ENCODE measurements at places on chromosomes 13 and 19.

DNA sequence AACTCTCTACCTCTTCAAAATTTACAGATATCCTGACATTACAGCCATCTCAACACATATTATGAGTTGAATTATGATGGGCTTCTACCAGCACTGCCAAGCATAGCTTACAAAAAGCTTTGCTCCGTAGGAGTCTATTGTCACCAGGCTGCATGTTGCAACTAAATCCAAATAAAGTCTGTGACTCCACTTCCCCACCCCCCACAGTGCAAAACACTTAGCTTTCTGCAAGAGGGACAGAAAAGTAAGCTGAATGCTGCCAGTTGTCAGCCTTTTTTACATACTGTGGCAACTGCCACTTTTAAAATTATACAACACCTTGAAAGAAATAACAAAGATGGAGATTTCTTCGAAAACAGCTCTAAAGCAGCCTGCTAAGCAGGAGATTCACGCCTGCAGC lies 189.1 kb downstream of the FGF14 start:
- no peak for DNase-seq

DNA sequence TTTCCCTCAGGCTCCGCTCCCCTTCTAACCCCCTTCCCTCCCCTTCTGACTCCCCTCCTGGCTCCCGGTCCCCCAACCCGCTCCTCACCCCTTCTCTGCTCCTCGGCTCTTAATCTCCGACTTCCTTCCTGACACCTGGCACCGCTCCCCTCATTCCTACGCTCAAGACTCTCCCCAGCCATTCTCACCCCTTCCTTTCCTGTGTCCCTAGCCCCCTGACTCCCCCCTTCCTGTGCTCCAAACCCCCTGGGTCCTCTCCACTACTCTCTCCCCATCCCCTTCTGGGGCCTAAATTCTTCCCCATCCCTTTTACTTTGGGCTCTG lies 658 bp downstream of the CLPP start:
- no peak for DNase-seq

- no peak for DNase-seq
These were observed 15.3 kb downstream of the GNA11 start for GRCh38 chr19:3109491-3109890.

- no peak for DNase-seq
These were observed 52.1 kb downstream of the ARHGEF18 start for GRCh38 chr19:7400815-7401214.

- no peak for DNase-seq
These were observed 15.2 kb downstream of the ZNF665 start for GRCh38 chr19:53177986-53178385.

DNA sequence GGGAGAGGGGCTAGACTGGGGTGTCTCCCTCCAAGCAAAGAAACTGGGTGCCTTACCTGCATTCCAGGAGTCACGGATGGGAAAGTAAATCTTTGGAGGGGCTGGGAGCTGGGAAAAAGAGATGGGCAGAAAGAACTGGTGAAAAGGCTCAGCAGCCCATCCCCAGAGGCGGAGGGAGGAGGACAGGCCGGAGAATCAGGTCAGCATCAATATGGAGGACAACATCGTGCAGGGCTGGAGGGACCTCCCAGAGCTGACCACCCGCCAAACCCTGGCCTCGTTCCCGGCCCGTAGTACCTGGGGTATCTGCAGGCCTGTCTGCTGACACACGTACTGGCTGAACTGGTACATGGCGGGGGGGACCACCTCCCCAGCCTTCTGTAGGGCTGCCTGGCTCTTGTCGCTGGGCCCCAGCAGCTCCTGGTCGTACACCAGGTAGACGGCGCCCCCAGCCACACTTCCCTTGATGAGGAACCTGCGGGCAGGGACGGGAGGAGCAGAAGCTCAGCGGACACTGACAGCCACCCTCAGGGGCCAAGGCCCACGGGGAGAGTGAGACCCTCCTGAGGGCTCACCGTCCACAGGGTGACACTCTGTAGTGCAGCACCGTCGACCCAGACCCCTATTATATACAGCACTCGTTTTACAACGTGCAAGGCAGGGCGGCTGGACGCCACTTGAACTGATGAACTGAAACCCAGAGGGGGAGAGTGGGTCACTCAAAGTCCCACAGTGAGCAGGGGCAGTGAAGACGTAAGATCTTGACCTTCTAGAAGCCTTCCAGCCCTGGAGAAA lies 830 bp downstream of the MICOS13 start:
- no peak for DNase-seq

GRCh38 chr19:41870401-41870873 lies 6.6 kb upstream of the CD79A start:
- no peak for DNase-seq

- no peak for DNase-seq
These were observed 22.3 kb upstream of the DOCK9 start for GRCh38 chr13:99000137-99000536.

DNA sequence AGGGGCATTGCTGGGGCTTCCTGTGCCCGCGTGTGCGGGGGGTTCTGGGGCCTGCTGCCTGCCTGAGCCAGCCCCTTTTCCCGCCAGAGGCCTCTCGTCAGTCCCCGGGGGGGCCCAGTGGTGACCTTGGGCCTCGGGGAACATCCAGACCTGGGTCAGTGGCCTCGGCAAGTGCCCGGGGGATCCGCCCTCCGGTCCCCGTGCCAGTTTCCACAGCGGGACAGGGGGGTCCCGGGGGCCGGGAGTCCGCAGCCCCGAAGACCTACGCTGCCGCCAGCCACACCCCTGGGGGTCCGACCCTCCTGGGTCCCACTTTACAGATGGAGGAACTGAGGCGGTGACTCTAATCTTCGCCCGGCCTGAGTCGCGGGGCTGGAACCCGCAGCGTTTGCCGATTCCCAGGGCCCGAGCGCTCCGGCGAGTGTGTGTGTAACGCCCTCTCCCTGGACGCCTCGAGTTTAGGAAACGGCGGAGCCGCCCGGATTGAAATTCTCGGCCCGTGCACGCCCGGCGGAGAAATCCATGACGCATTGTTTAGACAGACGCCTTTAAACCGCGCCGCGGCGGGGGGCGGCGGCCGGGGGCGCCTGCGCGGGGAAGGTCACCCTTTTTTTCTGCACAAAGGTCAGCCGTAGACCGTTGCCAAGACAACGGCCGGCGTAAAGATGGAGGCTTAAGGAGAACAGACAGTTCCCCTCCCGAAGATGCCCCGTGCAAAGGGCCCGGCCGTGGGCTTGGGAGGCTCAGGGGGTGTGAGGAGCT lies 39.3 kb downstream of the EFNA2 start:
- no peak for DNase-seq

- no peak for DNase-seq
These were observed 6.5 kb downstream of the LGALS7B start for GRCh38 chr19:38795549-38795948.
